ENCODE measurements at places on chromosomes 12 and 14.

- no peak for DNase-seq
Observed at GRCh38 chr12:125968413-125968812, 903.2 kb downstream of the AACS start.

GRCh38 chr12:110670161-110670701 is 18.7 kb downstream of the HVCN1 start:
- DNase-seq = no peak

- no peak for DNase-seq
Observed at GRCh38 chr12:44689587-44689986, 186.5 kb downstream of the NELL2 start.

GRCh38 chr12:27305673-27306456 is 26.8 kb upstream of the BMAL2 start:
- peak; percentile 12 for DNase-seq

- no peak for DNase-seq
Observed at GRCh38 chr14:53209370-53209769, 56.2 kb upstream of the DDHD1 start.

DNA sequence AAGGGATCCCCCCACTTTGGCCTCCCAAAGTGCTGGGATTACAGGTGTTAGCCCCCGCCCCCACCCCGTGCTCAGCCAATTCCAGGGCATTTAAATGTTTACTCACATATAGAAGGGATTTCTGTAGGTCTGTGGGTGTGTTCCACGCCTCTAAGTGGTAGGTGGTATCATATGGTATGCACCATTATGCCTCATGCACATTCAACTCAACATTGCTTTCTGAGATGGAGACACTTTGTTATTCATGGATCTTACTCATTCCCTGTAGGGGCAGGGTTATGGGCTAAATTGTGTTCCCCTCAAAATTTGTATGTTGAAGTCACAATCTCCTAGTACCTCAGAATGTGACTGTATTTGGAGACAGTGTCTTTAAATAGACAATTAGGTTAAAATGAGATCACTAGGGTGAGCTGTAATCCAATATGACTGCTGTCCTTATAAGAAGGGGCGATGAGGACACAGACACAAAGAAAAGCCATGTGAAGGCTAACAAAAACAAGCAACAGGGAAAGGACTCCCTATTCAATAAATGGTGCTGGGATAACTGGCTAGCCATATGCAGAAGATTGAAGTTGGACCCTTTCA is 200.6 kb downstream of the EFCAB11 start:
- DNase-seq = no peak

DNA sequence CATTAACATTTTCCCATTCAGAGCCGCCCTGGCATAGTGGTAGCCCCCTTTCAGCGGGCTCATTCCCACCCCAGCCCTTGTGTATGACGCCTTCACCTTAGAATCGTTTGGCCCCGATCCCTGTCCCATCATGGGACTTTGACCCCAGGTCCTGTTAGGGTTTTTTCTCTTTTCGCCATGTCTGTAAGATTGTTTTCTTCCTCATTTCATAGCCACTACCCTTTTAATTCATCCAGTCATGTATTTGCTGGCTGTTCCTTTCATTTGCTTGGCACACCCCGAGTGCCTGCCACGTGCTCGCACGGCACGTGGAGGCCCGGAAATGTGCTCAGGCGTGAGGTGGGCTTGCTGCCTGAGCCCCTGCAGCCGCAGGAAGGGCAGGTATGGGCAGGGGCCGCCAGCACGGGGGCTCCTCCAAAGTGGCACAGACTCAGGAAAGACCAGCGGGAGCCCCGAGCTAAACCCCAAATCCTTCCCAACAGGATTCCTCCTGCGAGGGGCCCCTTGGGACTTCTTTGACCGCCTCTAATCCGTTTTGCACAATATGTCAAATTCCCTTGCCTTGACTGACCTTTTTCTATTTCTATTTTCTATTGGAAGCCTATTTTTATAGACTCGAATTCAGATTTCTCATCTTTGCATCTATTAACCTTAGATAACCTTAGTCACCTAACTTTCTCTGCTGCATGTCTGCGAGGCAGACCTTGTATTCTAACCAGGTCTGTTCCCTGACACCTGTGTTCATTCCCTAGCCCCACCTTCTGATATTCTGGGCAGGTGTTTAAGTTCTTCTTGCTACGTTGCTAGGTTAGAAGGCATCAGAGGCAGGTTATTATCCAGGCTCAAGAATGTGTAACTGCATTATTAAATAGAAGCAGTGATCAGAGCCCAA is 114.8 kb downstream of the EML1 start:
- DNase-seq = no peak

GRCh38 chr12:110111476-110112334 is 12.5 kb upstream of the IFT81 start:
- no peak for DNase-seq

- no peak for DNase-seq
Observed at GRCh38 chr12:47715393-47715876, 9.6 kb upstream of the RPAP3 start.

- no peak for DNase-seq
Observed at GRCh38 chr12:92299744-92300143, 154.1 kb upstream of the BTG1 start.

DNA sequence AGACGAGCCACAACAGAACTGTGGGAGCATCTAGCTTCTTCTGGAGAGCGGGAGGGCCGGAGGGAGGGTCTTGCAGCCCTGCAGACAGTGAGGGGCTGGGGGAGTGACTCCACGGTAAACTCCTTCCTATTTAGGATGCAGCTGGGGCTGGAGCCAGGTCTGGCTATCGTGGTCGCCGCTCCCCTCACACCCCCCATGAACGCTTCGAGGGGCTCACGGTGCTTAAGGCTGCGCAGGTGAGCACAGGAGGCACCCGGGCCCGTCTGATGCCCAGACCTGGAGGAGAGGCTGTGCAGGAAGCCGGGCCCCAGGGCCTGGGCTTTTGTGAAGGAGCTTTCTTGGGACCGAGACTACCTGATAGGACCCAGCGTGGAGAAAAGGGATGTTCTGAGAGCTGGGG is 3.9 kb upstream of the GNB3 start:
- no peak for DNase-seq

GRCh38 chr14:68651652-68652432 is 141.0 kb downstream of the ZFP36L1 start:
- no peak for DNase-seq

GRCh38 chr12:46144433-46144832 is 124.4 kb downstream of the SLC38A1 start:
- no peak for DNase-seq

DNA sequence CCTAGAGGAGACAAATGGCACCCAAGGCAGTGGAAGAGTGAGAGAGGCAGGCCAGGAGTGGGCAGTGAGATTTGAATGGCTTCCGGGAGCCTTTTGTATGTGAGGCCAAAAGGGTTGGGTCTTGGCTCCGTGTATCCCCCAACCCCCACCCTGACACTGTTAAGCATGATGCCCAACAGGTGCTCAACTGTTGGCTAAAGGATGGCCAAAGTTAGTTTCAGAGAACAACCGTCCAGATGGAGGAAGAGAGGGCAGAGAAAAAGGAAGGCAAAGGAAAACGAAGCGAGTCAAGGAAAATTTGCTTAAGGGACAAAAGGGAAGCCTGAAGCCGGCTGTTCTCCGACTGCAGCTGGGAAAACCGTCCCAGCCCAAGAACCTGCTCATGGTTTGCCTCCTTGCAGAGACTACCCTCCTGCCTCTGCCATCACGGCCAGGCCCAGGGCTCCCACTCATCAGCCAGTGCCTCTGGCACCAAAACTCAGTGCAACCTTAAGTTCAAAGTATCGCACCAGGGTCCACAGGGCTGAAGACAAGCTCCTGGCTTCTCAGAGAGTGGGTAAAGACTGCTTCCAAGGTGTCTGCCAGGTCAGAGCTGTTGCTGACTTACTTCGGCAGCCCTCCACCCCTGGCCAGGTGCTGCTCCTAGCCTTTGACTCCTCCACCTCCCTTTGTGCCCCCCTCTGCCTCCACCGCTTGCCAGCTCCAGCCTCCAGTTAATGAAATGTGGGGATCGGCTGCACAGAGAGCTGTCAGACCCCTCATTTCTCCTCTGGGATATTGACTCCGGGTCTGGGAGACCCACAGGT is 4.2 kb upstream of the C1QL4 start:
- DNase-seq = no peak

DNA sequence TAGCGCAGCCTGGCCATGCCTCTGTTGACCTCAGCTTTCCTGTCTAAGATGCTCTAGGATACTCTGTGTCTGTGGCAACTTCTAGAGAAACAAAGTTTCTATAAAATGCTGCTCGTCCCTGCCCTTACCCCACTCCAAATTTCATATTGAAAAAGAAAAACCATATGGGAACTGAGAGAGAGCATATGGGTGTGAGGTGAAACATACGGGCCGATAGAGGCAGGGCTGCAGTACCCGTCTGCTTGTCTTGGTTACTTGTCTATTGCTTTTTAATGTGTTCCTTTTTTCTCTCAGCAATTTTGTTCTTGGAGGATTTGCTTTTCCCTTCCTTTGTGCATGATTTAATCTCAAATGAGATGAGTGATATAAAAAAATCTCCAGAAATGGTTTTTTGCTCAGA is 113.0 kb downstream of the SRGAP1 start:
- DNase-seq = no peak

DNA sequence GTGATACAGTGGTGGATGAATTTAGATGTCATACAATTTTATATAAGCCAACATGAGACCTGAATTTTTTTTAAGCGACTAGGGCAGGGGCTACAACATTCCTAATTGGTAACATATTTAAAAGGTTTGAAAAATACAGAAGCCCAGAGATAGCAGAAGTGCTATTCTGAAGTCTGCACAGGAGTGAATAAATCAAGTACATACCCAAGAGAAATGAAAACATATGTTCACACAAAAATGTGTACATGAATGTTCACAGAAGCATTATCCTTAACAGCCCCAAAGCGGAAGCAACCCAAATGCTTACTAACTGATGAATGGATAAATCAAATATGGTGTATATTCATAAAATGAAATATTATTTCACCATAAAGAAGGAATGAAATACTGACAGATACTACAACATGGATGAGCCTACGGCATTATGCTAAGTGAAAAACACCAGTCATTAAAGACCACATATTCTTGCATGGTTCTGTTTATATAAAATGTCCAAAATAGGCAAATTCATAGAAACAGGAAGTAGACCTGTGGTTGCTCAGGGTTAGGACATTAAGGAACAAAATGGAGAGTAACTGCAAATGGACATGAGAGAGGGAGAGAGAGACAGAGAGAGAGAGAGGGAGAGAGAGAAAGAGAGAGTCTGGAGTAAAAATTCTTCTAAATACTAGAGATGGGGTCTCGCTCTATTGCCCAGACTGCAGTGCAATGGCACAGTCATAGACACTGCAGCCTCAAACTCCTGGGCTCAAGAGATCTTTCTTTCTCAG is 28.0 kb upstream of the GXYLT1 start:
- no peak for DNase-seq

- DNase-seq = peak; percentile 66
Observed at GRCh38 chr12:19547271-19547671, 108.0 kb downstream of the AEBP2 start.

- no peak for DNase-seq
Observed at GRCh38 chr12:93591137-93591868, 18.8 kb downstream of the SOCS2 start.

DNA sequence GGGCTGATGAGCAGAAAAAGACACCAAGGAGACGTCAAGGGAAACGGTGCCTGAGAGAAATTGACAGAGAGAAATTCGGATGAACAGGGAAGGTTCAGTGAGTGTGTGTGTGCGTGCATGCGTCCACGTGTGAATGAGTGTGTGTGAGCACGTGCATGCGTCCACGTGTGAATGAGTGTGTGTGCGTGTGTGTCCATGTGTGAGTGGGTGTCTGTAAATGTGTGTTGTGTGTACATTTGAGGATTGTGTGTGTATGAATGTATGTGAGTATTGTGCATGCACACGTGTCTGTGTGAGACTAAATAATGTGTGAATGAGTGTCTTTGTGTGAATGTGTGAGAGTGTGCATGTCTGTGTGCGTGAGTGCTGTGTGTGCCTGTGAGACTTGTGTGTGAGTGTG is 137.4 kb upstream of the MED13L start:
- no peak for DNase-seq

- DNase-seq = peak; percentile 76
Observed at GRCh38 chr12:109462868-109463692, 14.0 kb downstream of the KCTD10 start.

GRCh38 chr14:53226553-53226952 is 73.4 kb upstream of the DDHD1 start:
- no peak for DNase-seq

- no peak for DNase-seq
Observed at GRCh38 chr12:29026419-29026818, 122.7 kb upstream of the FAR2 start.

GRCh38 chr14:44963775-44964380 is 1.9 kb downstream of the TOGARAM1 start:
- no peak for DNase-seq

DNA sequence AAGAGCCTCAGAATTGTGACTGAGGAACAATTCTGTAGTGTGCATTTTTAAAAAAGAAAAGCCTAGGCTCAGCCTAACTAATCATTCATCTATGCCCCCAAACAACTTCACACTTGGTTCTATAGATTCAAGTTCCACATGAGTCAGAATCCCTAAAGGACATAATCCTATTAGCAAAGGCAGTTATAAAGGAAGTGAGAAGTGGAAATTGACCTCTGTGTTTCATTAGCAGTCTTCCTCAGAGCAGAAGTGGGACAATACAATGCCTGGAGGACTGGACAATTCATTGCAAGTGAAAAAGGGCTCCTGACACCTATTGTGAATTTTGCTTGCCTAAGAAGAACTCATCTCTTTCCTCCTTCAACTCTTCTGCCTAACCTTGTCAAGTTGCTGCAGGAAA is 222.3 kb downstream of the PTPRO start:
- no peak for DNase-seq

DNA sequence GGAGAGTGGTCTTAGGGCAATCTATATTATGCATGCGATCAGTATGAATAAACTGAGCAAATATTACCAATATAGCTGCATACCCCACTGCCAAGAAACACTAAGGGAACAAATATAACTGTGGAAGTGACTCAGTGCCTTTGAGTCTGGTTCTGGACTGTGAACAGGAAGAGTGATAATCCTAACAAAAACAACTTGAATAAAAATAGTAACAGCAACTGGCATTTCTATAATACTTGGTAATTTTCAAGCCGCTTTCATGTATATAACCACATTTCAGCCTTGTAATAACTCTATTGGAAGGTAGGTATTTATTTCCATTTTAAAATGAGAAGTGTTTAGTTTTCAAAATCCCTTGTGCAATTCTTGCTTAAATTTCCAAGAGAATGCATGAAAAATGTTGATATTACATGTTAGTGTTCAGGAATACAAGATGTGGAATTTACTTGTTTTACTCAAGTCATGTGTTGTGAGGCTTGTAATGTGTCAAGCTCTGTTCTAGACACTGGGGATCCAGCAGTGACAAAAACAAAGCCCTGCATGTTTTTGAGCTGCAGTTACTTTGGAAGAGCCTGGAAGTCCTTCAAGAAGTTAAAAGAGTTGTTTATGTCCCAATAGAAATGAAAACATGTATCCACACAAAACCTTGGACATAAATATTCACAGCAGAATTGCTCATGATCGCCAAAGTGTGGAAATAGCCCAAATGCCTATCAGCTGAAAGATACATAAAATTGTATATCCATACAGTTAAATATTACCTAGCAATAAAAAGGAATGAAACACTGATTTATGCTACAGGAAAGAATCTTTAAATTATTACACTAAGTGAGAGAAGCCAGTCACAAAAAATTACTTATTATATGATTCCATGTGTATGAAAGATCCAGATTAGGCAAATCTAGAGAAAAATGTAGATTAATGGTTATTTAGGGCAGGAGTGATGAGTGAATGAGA is 338.1 kb upstream of the TMEM132C start:
- no peak for DNase-seq

GRCh38 chr14:90386321-90386720 is 10.5 kb upstream of the CALM1 start:
- no peak for DNase-seq

All from right renal pelvis (tissue), 4 donors.